ENCODE measurements at places on chromosomes 5 and 9. TPM values are rescaled to one million over a fixed set of nuclear protein-coding genes. Genes with fewer than 3 reads are reported as not detected.

DNA sequence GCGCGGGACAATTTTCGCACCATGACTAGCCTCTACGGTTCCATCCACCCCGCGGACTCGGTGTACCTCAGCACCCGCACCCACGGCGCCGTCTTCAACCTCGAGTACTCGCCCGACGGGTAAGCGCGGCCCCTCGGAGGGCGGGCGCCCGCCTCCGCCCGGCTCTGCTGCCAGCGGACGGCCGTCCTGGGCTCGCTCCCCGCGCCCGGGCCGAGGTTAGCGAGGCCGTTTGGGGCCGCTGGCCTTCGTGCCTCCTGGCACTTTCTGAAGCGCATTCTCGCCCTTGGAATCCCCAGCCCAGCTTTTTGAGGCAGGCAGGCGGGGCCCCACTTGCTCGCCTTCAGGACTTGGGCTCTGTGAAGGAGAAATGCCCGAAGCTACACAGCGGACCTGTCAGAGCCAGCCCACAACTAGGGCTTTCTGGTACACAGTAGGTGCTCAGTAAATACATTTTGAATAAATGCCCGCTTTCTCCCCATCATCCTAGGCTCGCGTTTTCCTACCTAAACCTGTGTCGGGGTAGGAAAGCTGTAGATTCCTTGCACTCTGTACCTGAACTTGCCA lies 772 bp downstream of the DCAF10 start:
- H3K4me1 ChIP-seq: peaks cover 8% of the 10 kb centered on the region

- H3K4me1 ChIP-seq: no peaks in the 10 kb centered on the region
- no peaks in the 10 kb centered on the region for H3K27me3 ChIP-seq
- no peaks in the 10 kb centered on the region for H3K36me3 ChIP-seq
Measured at GRCh38 chr5:765948-766631, 18.4 kb downstream of the ZDHHC11B start.

DNA sequence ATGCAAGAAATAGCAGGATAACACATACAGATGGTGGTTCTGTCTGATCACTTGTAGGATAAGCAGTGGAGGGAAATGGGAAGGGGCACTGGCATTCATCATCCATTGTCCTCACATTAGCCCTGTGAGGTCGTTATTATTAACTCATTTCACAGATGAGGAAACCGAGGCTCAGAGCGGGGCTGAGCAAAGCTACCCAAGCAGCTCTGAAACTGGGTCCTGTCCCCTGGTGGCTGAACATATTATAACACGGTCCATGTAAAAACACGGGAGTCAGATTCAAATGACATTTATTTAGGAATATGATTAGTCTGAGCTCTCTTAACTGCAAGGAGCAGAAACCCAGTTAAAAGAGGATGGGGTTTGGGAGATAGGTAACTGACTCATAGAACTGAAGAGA lies 43.1 kb downstream of the HRH2 start:
- no peaks in the 10 kb centered on the region for H3K27me3 ChIP-seq
- no peak overlapping the region for H3K27ac ChIP-seq
- H3K36me3 ChIP-seq: no peaks in the 10 kb centered on the region
- no peak overlapping the region for H3K4me3 ChIP-seq
- no peak for DNase-seq
- H3K4me1 ChIP-seq: no peaks in the 10 kb centered on the region

- no peaks in the 10 kb centered on the region for H3K36me3 ChIP-seq
- DNase-seq: no peak
- no peaks in the 10 kb centered on the region for H3K27me3 ChIP-seq
- H3K27ac ChIP-seq: no peak overlapping the region
- no peak overlapping the region for H3K4me3 ChIP-seq
Measured at GRCh38 chr5:6545770-6546690, 86.8 kb downstream of the NSUN2 start.

- H3K4me1 ChIP-seq: no peaks in the 10 kb centered on the region
- H3K27me3 ChIP-seq: no peaks in the 10 kb centered on the region
- no peak overlapping the region for H3K27ac ChIP-seq
- H3K36me3 ChIP-seq: no peaks in the 10 kb centered on the region
- no peak for DNase-seq
- H3K4me3 ChIP-seq: no peak overlapping the region
Measured at GRCh38 chr5:130526708-130527107, 622.4 kb downstream of the CHSY3 start.

The SLC45A2 gene
- not detected for total RNA-seq

The C9orf50 gene
- not detected for total RNA-seq
